Activated T-helper 1 cell treated with anti-CD3 and anti-CD28 coated beads, Interleukin-12 subunit alpha, Interleukin-12 subunit beta, Interleukin-2, Interleukin-4 antibody, amounts not matched to agents 30 ng/mL and 10 ng/mL and 1 ng/mL, durations not matched to agents 14 hours and 24 hours and 36 hours (primary cell): ENCODE measurements at places on chromosomes 12 and 14. TPM values are rescaled to one million over a fixed set of nuclear protein-coding genes. Genes with fewer than 3 reads are reported as not detected.

C12orf56 gene
- total RNA-seq, result 0.15 TPM in 1 of 2 replicates, not detected in the other

KRT73 gene
- not detected in 2 replicates for total RNA-seq

MIP gene
- not detected in 2 replicates for total RNA-seq

NCOR2 gene
- total RNA-seq, result 113 and 118 TPM in 2 replicates

RD3L gene
- not detected in 2 replicates for total RNA-seq

NUDT14 gene
- 8.5 and 10.9 TPM in 2 replicates for total RNA-seq

DNA sequence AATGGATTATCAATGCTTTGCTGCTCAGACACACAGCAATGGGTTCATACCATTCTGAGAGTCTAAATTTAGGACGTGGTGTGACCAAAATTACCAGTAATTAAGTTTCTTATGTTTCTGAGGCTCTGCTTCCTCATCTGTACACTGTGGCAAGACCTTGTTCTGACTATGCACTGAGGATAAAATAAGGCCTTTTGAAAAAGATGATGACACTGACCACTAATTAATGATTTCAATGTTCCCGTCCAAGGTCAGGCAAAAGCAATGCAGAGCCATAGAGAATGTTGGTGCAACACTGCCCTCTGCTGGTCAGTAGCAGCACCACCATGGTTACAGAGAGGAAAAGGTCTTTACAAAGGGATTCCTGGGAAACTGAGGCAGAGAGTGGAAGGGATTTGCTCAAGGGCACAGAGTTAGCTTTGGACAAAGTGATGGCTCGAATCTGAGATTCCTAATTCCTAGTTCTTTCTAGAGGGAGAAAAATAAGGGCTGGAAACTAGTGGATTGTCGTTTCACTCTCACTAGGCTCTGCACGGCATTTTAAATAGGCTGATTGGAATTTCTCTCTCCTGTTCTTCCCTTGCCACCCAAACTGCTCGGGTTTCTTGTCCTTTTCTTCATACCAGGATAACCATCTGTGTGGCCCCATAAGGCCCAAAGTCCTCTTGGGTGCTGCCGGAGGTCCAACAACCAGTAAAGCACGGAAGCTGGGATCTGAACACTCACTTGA, 22.3 kb upstream of the P2RX7 start:
- peak overlapping the region; percentile 21 for H3K27ac ChIP-seq
- H3K36me3 ChIP-seq, result no peaks in the 10 kb centered on the region
- peaks cover 8% of the 10 kb centered on the region for H3K4me1 ChIP-seq
- H3K4me3 ChIP-seq, result no peak overlapping the region

GRCh38 chr14:103753774-103754173, 38.2 kb downstream of the ZFYVE21 start:
- H3K27me3 ChIP-seq, result no peaks in the 10 kb centered on the region
- no peak overlapping the region for H3K27ac ChIP-seq
- H3K36me3 ChIP-seq, result peaks cover 3% of the 10 kb centered on the region
- no peak overlapping the region for H3K4me3 ChIP-seq
- H3K4me1 ChIP-seq, result no peaks in the 10 kb centered on the region

- DNase-seq, result no peak
- H3K4me3 ChIP-seq, result no peak overlapping the region
- no peaks in the 10 kb centered on the region for H3K27me3 ChIP-seq
- no peaks in the 10 kb centered on the region for H3K36me3 ChIP-seq
- peaks cover 21% of the 10 kb centered on the region for H3K4me1 ChIP-seq
Observed at GRCh38 chr12:107564946-107565345, 120.7 kb upstream of the PWP1 start.

DNA sequence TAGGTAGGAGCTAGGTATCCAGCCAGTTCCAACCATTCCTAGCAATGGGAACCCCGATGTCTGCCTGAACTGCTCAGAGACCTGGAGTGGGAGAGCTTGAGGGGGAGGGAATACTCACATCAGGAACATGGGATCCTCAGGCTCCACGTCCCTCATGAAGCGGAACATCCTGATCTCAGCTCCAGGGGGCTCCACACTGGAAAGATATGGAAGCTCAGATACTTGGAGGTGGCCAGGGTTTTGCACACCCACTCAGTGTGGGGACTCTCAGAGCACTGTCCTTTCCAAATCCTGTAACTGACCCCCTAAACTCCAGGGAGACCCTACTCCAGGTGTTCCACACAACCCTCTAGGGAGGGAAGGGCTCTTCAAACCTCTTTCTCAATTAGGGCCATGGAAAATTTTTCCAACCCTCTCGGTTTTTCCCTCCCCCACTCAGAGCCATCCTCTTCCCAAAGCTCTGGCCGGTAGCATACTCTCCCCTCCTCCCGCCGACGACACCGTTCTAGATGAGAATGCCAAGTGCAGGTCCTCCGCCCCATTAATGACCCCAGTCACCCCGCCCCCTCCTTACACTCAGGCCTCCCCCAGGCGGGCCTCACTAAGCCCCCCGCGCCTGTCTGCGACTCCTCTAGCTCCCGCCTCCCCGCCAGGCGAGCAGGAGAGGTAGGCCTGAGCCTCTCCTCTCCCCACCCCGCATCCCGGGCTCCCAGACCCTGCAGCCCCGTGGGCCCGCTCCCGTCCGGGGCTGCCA, 597 bp downstream of the MLF2 start:
- H3K27me3 ChIP-seq, result no peaks in the 10 kb centered on the region
- H3K4me1 ChIP-seq, result peaks cover 32% of the 10 kb centered on the region
- peak overlapping the region; percentile 89 for H3K27ac ChIP-seq
- H3K4me3 ChIP-seq, result peak overlapping the region; percentile 94
- peaks cover 36% of the 10 kb centered on the region for H3K36me3 ChIP-seq

GRCh38 chr14:55849833-55850232, 268.4 kb upstream of the PELI2 start:
- no peaks in the 10 kb centered on the region for H3K36me3 ChIP-seq
- peaks cover 5% of the 10 kb centered on the region for H3K27me3 ChIP-seq
- no peak overlapping the region for H3K4me3 ChIP-seq
- H3K4me1 ChIP-seq, result no peaks in the 10 kb centered on the region
- DNase-seq, result no peak

DNA sequence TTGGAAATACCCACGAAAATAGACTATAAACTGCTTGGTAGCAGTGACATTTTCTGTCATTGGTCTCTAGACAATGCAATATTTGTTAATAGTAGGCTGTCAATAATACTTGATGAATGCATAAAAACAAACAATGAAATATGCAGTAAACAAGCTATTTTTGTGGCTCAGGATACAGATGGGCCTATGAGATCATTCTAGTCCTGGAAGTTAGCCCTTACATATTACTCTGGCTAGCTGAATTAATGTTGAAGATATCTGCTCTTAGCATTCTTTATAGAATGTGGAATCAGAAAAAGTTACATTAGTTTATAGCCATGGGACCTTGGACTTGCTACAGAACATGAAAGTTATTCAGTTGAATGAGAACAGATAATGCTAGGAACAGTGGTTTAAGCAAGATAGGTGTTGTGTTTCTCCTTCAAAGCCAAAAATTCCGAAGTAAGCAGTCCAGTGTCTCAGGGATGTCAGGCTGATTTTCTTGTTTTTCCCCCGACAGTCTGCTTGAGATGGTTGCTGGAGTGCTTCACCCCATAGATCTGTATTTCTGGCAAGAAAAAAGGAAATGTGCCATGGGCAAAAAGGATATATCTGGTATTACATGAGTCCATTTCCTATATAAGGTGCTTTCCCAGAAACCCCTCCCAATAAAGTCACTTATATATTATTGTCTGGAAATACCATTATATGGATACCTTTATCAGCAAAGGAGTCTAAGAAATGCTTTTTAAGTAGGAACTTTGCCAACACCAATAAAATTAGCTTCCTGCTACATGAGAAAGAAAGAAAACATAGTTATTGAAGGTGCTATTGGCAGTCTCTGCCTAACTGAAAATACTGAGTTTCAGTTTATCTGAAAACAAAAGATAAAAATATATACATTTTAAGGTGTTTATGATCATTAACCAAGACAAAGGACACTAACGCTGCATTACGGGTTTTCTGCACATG, 619.4 kb upstream of the ATP2B1 start:
- no peak for DNase-seq
- peaks cover 4% of the 10 kb centered on the region for H3K27me3 ChIP-seq
- H3K27ac ChIP-seq, result no peak overlapping the region
- no peak overlapping the region for H3K4me3 ChIP-seq
- no peaks in the 10 kb centered on the region for H3K4me1 ChIP-seq

DNA sequence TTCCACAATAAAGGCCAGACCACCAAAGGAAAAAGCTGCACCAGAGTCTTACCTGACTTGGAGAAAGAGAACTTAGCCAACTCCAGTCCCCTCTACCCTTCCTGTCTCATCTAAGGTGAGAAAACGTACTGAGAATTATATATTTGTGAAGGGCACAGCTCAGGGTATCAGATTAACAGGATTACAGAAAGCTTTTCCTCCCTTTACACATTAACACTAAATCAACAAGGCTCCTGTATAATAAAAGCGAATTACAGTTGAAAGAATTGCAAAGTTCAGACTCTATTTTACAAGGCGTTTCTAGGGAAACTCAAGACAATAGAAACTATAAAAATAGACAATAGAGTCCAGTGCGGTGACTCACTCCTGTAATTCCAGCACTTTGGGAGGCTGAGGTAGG, 82.7 kb upstream of the RPL10L start:
- no peak overlapping the region for H3K27ac ChIP-seq
- H3K36me3 ChIP-seq, result no peaks in the 10 kb centered on the region

- H3K4me1 ChIP-seq, result no peaks in the 10 kb centered on the region
- peaks cover 2% of the 10 kb centered on the region for H3K27me3 ChIP-seq
- no peaks in the 10 kb centered on the region for H3K36me3 ChIP-seq
- DNase-seq, result no peak
Observed at GRCh38 chr14:95649230-95649629, 37.0 kb upstream of the TCL1B start.

GRCh38 chr12:93829016-93829415, 151.8 kb downstream of the CRADD start:
- H3K36me3 ChIP-seq, result peaks cover 4% of the 10 kb centered on the region
- DNase-seq, result no peak
- H3K4me3 ChIP-seq, result no peak overlapping the region
- H3K27ac ChIP-seq, result no peak overlapping the region
- H3K4me1 ChIP-seq, result peaks cover 3% of the 10 kb centered on the region

- H3K4me3 ChIP-seq, result no peak overlapping the region
- peaks cover 8% of the 10 kb centered on the region for H3K4me1 ChIP-seq
- no peaks in the 10 kb centered on the region for H3K27me3 ChIP-seq
- peak overlapping the region; percentile 40 for H3K27ac ChIP-seq
- DNase-seq, result no peak
Observed at GRCh38 chr12:50132505-50133135, 20.6 kb downstream of the COX14 start.

GRCh38 chr14:42110167-42110566, 503.5 kb downstream of the LRFN5 start:
- no peaks in the 10 kb centered on the region for H3K27me3 ChIP-seq
- no peak overlapping the region for H3K4me3 ChIP-seq
- no peaks in the 10 kb centered on the region for H3K36me3 ChIP-seq
- DNase-seq, result no peak
- H3K27ac ChIP-seq, result no peak overlapping the region
- no peaks in the 10 kb centered on the region for H3K4me1 ChIP-seq
